ENCODE measurements at places on chromosomes 16 and 17.
A peak's percentile ranks its signal among the peaks of the same experiment; 100 is the strongest.

- DNase-seq = no peak
Observed at GRCh38 chr16:29857133-29857760, 5.8 kb downstream of the CDIPT start.

DNA sequence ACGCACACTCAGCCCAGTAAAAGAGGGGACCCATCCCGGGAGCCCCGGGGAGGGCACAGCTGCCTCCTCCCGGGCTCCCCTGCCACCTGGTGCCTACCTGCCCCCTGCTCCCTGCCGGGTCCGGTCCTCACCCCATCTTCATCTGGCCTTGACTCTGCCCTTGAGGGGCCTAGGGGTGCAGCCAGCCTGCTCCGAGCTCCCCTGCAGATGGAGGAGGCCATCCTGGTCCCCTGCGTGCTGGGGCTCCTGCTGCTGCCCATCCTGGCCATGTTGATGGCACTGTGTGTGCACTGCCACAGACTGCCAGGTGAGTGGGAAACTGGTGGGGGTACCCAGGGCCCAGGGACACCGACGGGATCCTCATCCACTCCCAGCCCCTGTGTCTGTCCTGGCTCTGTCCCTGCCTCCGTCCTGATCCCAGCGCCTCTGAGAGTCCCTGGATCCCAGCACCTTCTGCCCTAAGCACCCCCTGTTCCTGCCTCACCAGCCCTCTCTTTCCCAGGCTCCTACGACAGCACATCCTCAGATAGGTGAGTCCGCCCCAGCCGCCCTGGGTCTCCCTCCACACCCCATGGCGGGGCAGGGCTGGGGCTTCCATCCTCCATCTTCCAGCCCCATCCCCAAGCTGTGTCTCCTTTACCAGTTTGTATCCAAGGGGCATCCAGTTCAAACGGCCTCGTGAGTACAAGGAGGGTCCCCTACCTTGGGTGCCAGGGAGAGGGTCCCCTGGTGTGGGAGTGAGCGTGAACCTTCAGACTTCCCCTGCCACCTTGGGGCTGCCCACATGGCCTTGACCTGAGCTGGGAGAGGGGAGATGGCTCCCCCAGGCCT, 574 bp downstream of the LAT start:
- no peak for DNase-seq

DNA sequence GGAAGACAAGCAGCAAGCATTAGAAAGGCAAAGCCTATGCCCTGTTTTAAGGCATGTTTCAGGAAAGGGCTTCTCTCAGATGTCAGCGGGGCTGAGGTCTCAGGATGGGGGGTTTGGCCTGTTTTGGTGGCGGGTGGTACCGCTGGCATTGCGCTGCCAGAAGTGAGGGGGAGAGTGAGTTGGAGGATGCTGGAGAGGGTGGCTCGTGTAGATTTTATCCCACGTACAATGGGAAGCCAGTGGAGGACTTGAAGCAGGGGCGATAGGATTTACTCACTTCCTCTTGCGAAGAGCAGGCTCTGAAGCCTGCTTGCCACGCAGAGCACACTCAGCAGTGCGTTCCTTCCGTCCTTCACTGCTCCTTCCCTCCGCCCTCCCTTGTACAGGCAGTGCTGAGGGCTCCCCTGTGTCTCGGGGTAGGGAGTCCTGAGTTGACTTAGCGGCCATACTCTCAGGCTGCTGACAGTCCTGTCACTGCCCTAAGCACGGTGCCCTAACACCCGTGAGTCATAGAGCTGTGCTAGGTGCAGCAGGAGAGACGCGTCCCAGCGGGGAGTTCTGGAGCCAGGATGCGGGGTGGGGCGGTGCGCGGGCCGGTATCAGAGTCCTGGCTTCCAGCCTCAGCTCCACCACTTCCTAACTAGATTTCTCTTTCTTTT, 113.1 kb downstream of the SNX29 start:
- peak; percentile 27 for DNase-seq

GRCh38 chr16:53511084-53511402, 8.0 kb upstream of the AKTIP start:
- no peak for DNase-seq

DNA sequence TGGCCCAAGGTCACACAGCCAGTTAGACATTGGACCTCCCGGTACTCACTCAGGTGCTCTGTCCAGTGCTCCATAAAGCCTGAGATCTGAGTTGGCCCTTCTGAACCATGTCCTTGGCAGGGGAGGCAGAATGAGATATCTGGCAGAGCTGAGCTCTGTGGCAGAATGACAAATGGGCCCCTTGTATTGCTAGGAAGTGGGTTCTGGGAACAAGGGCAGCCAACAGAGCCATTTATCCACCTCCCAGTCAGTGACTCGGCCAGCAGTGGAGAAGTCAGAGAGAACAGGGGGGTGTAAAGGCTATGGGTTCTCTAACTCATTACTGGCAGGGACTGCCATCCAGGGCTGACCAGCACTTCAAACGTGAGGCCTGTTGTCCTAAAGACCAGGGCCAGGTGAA, 117.1 kb upstream of the NLRP1 start:
- DNase-seq = no peak

DNA sequence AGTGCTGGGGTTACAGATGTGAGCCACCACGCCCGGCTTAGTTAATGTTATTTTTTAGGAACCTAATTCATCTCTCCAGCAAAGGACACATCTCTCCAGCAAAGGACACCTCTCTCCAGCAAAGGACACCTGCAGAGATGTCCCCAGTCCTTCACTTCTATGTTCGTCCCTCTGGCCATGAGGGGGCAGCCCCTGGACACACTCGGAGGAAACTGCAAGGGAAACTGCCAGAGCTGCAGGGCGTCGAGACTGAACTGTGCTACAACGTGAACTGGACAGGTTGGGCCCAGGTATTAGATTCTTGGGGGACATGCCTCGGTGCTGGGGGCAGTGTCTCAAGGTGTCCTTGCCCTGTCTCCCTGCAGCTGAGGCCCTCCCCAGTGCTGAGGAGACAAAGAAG, 4.7 kb downstream of the PFAS start:
- DNase-seq = peak; percentile 29

GRCh38 chr17:43598357-43599045, 52.4 kb upstream of the ETV4 start:
- DNase-seq = no peak

DNA sequence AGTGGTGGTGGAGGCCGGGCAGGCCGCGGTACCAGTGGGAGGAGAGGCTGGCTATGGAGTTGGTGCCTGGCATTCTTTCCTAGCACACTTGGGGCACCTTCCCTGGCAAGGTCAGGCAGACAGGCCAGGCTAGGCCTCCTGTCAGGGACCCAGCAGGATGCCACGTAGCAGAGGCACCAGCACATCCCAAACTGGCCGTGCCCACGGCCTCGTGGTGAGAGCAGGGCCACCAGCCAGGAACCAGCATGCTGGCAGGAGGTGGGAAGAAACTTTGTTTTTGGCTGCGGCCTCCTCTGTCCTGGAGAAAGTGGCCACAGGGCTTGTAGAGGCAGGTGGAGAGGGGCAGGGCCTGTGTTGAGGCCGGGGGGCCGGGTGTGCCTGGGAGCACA, 57.6 kb upstream of the CBFA2T3 start:
- DNase-seq = no peak

DNA sequence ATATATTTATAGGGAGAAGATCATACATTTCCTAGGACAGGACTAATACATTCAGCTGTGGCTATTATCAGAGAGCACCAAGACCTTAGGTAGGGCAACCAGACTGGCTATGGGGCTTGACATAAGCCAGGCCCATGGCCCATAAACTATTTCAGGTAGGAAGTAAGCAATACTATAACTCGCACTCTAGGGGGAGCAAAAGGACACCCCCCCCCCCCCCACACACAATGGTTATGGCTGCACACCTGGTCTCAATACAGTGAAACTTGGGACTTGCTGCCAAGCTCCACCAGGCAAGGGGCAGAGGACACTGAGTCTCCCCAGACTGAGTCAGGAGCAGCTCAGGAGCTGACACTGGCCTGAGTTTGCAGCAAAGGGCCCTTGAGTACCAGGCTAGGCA, 348.9 kb upstream of the ASIC2 start:
- no peak for DNase-seq

DNA sequence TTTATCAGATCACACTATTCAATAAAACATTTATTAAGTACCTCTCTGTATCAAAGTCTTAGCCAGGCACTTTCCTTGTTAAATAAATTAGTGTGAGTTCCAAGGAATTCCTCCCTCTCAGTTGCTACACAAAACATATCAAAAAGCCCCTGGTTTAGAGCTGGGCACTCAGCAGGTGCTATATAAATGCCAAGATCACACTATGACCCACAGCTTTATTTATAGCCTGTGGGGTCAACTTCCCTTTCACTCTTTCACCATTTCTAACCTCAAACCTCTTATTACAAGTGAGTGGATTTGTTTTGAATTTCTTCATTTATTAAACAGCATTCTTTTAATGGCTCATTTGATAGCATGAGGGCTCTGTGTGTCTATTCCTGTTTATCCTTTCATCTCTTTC, 112.6 kb upstream of the MPHOSPH6 start:
- no peak for DNase-seq

- no peak for DNase-seq
Observed at GRCh38 chr16:81567987-81568748, 123.6 kb downstream of the CMIP start.

- DNase-seq = no peak
Observed at GRCh38 chr16:710500-711075, 4.3 kb upstream of the METRN start.

GRCh38 chr17:33438139-33438538, 145.0 kb upstream of the ASIC2 start:
- no peak for DNase-seq

DNA sequence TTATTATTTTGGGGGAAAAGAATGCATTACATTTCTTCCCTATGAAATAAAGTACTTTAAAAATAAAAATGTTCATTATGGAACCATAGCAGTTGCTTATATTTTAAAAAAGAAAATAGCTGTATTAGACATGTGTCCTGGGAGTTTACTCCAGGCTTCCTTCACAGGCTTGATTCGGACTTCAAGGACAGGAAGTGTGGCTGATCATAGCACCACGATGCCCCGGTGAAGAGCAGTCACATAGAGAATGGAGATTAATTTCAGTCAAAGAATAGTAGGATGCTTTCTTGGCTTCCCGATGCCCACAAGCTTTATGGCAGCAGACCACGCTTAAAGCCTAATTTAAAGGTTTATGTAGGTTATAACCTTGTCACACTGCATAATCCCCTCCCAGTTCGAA, 125.1 kb downstream of the NPIPB5 start:
- DNase-seq = no peak

DNA sequence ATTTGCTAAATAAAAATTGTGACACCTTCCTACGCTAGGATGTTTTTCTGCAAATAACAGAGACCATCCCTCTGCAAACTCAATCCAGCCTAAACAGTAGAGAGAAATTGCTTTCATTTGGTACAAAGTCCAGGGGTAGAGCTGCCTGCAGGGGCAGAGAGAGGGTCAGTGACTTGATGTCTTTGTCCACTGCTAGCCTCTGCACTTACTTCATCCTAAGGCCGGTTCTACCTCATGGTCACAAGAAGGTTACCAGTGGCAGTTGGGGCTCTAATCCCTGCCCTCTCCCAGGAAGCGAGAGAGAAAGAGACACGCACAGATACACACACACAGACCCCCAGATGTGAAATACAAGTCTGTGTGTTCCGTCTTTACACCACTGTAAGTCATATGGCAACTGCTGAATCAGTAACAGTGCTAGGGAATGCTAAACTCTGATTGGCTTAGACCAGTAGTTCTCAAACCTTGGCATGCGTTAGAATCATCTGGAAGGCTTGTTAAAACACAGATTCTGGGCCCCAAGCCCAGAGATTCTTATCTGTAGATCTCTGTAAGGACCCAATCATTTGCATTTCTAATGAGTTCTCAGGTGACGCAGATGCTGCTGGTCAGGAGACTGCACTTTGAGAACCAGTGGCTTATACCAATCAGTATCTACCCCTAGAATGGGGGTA, 13.1 kb upstream of the LPCAT2 start:
- no peak for DNase-seq

DNA sequence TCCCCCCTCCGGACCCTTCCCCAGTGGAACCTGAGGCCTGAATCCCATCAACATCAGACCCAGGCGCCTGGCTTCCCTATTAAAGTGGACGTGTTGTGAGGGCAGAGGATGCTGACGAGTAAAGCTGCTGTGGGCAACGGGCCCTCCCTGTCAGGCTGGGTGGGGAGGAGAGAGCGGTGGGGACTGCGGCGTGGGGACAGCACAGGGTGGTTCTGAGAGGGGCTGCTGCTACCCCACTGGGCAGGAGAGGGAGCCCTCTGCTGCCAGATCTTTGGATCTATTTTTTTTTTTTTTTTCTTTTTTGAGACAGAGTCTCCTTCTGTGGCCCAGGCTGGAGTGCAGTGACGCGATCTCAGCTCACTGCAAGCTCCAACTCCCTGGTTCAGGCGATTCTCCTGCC, 5.9 kb downstream of the CA5A start:
- DNase-seq = no peak

DNA sequence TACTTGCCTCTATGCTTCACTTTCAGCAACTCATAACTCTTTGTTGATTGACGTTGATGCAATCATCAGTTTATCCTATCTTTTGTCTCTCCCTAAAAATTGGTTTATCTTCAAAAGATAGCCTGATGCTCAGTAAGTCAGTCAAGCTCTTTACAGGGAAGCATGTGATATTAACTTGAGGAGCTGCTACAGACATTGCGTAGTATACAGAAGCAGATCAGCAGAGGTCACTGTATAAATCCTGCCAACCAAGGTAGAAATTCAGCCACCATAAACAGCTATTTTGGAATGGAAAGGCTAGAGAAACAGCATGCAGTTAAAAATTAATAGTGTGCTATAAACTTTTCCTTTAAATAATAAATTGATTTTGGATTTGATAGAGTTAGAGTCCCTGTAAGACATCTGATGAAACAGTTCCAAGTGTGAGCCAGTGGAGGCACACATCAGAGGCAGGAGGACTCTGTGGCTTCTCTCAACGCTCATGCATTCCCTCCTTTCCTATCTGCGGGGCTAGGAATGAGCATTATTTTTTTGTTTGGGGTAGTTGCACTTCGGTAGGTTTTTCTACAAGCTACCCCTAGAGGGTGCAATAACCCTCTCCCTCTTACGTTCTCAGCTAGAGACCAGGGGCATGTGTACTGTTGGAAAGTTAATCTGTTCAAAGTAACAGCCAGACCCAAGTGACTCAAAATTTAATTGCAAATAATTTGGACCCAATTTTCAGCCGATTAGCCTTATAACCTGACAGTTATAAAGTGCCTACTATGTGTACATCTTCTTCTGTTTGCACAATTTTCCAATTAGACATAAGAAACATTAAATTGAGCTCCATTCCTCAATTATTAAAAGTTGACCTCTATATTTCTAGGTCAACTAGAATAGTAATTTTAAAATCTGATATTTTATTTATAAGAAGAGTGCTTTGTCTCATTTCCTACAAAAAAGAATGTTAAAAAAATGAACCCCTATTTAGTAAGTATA, 647.7 kb upstream of the SOX9 start:
- peak; percentile 31 for DNase-seq

GRCh38 chr17:7997186-7997585, 5.2 kb upstream of the GUCY2D start:
- DNase-seq = peak; percentile 45

DNA sequence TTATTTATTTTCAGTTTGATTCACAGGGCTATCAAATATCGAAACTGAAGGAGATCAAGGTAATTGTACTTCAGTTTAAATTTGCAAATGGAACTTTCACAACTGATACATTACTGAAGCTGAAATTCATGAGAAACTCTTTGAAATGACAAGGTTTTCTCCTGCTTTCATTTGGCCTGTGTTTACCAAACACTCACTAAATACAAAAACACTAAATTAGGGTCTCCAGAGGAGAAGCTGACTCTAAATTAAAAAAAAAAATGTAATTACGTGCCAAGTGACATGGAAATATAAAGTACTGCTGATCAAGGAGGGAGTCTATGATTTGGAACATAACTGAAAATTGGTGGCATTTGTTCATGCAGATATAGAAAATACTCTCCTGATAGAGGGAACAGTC, 205.8 kb downstream of the CDH11 start:
- no peak for DNase-seq

All from endothelial cell (in vitro differentiated cells).